Chondrocyte (in vitro differentiated cells): ENCODE measurements at places on chromosomes 4 and X.

DNA sequence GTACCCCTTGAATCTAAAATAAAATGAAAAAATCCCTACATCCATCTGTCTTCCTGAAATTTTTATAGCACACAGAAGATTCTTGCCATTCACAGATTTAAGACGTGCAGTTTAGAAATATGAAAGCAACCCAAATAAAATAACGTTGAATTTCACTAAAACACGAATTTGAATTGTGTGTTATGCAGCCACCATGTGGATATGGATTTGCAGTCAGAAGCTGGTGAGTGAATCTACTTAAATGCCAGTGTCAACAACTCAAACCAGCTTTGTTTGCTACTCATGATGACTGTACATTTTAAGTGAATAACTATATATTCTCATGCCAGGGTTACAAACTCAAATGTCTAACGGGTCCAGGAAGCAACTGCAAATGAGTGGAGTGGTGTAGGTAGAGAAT is 173.0 kb upstream of the HAND2 start:
- peaks cover 15% of the 10 kb centered on the region for H3K27me3 ChIP-seq
- no peak overlapping the region for H3K4me3 ChIP-seq
- H3K27ac ChIP-seq: no peak overlapping the region
- no peak for DNase-seq

GRCh38 chr4:3712936-3713335 is 53.2 kb upstream of the ADRA2C start:
- DNase-seq: peak; percentile 91
- H3K36me3 ChIP-seq: no peaks in the 10 kb centered on the region
- no peak overlapping the region for H3K4me3 ChIP-seq
- H3K27me3 ChIP-seq: peaks cover 12% of the 10 kb centered on the region
- H3K27ac ChIP-seq: no peak overlapping the region

- peaks cover 34% of the 10 kb centered on the region for H3K4me1 ChIP-seq
- no peak overlapping the region for H3K27ac ChIP-seq
- no peak overlapping the region for H3K4me3 ChIP-seq
- DNase-seq: no peak
These were observed 98.8 kb upstream of the IQCM start for GRCh38 chr4:149914119-149915115.

DNA sequence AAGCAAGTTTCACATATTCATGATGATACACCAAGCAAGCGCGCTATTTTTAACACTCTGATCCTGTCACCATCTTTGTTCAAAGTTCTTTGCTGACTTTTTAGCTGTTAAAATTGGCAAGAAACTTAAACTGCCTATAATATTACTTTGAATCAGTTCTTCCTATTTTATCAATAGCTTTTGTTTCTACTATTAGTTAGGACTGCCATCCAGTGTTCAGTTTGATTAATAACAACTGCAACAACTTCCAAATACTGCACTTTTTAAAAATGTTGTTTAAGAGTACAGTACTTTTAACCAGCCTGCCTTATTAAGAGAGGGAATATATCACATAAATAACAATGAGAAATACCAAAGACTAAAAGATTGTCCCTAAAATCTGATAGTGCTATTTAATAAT is 614.3 kb downstream of the FAM133A start:
- H3K27ac ChIP-seq: no peak overlapping the region
- peaks cover 2% of the 10 kb centered on the region for H3K27me3 ChIP-seq
- no peak for DNase-seq
- H3K36me3 ChIP-seq: no peaks in the 10 kb centered on the region
- no peaks in the 10 kb centered on the region for H3K4me1 ChIP-seq

GRCh38 chrX:151621422-151621821 is 57.9 kb downstream of the PASD1 start:
- DNase-seq: no peak
- H3K36me3 ChIP-seq: no peaks in the 10 kb centered on the region
- no peak overlapping the region for H3K27ac ChIP-seq
- no peaks in the 10 kb centered on the region for H3K4me1 ChIP-seq

DNA sequence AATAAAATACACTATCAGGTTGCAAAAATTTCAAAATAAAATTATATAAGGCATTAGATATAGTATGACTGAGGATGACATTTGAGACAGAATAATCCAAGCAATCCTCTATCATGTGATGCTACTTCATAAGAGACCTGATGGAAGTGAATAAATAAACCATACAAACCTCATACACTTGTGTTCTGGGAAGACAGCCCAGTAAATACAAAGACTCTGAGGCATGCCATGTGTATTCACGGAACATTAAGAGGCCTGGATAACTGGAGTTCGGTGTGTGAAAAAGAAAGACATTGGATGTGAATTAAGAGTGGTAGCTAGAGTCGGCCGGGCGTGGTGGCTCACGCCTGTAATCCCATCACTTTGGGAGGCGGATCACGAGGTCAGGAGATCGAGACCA is 364.2 kb downstream of the ADAM29 start:
- peaks cover 9% of the 10 kb centered on the region for H3K27me3 ChIP-seq
- H3K36me3 ChIP-seq: peaks cover under 1% of the 10 kb centered on the region
- no peak overlapping the region for H3K4me3 ChIP-seq

DNA sequence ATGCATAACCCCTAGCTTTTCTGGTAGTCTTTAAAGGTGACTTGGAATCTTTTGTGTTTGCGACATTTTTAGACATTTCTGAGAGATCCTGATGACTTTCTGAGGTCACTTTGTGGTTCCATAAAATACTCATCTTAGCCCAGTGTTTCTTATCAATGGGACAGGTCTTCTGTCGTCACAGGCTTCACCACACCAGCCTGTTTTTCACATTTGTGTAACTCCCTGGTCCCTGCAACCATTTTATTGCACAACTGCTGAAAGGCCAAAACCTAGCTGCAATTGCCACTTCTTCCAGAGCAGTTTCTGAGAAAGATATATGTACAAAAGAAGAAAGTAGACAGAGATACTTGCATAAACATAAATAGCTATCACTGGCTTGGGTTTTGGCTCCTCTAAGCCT is 120.9 kb downstream of the IL15 start:
- H3K36me3 ChIP-seq: no peaks in the 10 kb centered on the region
- H3K4me1 ChIP-seq: peaks cover 9% of the 10 kb centered on the region
- no peak overlapping the region for H3K4me3 ChIP-seq
- no peaks in the 10 kb centered on the region for H3K27me3 ChIP-seq

- DNase-seq: no peak
- no peaks in the 10 kb centered on the region for H3K4me1 ChIP-seq
- H3K36me3 ChIP-seq: no peaks in the 10 kb centered on the region
- no peak overlapping the region for H3K27ac ChIP-seq
These were observed 20.3 kb downstream of the RGN start for GRCh38 chrX:47098338-47099094.

GRCh38 chr4:159090255-159090654 is 12.6 kb upstream of the RAPGEF2 start:
- DNase-seq: no peak
- no peak overlapping the region for H3K27ac ChIP-seq
- H3K36me3 ChIP-seq: no peaks in the 10 kb centered on the region
- H3K4me3 ChIP-seq: no peak overlapping the region

DNA sequence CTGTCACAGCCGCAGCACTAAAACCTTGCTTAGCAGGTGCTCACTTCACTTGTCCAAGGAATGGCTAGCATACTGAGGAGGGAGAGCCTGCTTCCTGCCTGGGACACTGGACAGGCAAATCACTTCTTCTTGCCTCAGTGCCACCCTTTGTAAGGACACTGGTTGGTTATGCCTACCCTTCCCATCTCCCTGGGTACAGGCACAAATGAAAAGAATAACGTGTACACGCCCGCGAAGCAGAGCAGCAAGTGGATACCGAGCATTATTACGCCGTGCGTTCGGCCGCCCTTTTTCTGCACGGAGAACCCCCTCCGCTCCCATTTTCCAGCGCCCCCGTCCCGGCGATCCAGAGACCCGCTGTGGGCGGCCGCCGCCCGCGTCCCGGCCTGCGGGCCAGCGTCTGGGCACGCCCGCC is 338 bp upstream of the KLHL2 start:
- peak overlapping the region; percentile 79 for H3K4me3 ChIP-seq
- DNase-seq: no peak
- H3K4me1 ChIP-seq: peaks cover 29% of the 10 kb centered on the region
- H3K36me3 ChIP-seq: no peaks in the 10 kb centered on the region

GRCh38 chr4:145404761-145405160 is 76.9 kb upstream of the SMAD1 start:
- H3K4me3 ChIP-seq: no peak overlapping the region
- H3K27me3 ChIP-seq: peaks cover 7% of the 10 kb centered on the region
- no peak for DNase-seq
- peaks cover 4% of the 10 kb centered on the region for H3K4me1 ChIP-seq

- DNase-seq: no peak
- no peaks in the 10 kb centered on the region for H3K36me3 ChIP-seq
- no peak overlapping the region for H3K4me3 ChIP-seq
- H3K4me1 ChIP-seq: no peaks in the 10 kb centered on the region
These were observed 37.1 kb downstream of the ITM2A start for GRCh38 chrX:79330022-79330421.

- H3K27ac ChIP-seq: no peak overlapping the region
- no peak overlapping the region for H3K4me3 ChIP-seq
- peaks cover 5% of the 10 kb centered on the region for H3K36me3 ChIP-seq
These were observed 14.5 kb upstream of the KDM5C start for GRCh38 chrX:53239474-53239873.

GRCh38 chrX:96224279-96224678 is 460.4 kb upstream of the DIAPH2 start:
- no peak for DNase-seq
- no peaks in the 10 kb centered on the region for H3K27me3 ChIP-seq
- H3K27ac ChIP-seq: no peak overlapping the region
- no peaks in the 10 kb centered on the region for H3K4me1 ChIP-seq
- H3K4me3 ChIP-seq: no peak overlapping the region

- H3K36me3 ChIP-seq: no peaks in the 10 kb centered on the region
- H3K4me3 ChIP-seq: no peak overlapping the region
- no peak overlapping the region for H3K27ac ChIP-seq
- H3K4me1 ChIP-seq: peaks cover 14% of the 10 kb centered on the region
- no peaks in the 10 kb centered on the region for H3K27me3 ChIP-seq
These were observed 15.1 kb upstream of the CBR4 start for GRCh38 chr4:169025184-169025583.

DNA sequence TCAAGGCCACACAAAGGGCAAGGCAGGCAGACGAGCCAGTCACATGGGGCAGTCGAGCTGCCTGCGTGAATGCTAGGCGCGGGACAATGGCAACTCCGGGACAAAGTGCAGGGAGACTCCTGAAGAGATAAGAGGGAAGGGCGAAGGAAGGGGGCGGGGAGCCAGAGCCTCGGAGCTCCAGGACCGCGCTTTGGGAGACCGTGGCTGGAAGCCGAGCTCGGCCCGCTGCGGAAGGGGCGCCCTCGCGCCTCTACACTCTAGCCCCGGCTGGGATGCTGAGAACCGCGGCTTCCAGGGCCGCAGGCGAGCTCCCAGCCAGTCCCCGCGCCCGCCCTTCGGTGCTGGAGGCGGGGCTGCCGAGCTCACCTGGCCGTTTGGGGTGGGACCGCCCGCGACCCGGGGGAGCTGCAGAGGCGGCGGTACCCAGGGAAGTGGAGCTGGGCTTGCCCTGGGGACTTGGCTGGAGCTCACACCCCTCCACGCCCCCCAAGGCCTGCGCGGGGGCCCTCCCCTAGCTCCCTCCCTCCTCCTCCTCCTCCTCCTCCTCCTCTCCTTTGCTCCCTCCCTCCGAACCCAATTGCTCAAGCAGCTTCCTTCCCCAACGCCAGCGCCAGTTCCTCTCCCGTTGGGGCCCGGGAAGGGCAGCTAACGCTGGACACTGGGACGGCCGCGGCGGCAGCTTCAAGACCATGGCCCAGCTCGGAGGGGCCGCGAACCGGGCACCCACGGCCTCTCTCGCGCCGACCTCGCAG is at the start of gene SOWAHD:
TSS of gene SOWAHD (plus strand) at position 610 of the 752 bp plus-strand sequence. CDS start at position 690, 80 bp downstream.
- H3K4me3 ChIP-seq: peak within 1 kb of the TSS; percentile 58
- no peaks in the 10 kb centered on the region for H3K36me3 ChIP-seq
- no peak for DNase-seq
- H3K4me1 ChIP-seq: peaks cover 6% of the 10 kb centered on the region

GRCh38 chr4:76059750-76060149 is 14.8 kb upstream of the ART3 start:
- no peaks in the 10 kb centered on the region for H3K36me3 ChIP-seq
- H3K4me1 ChIP-seq: no peaks in the 10 kb centered on the region
- no peak overlapping the region for H3K27ac ChIP-seq

DNA sequence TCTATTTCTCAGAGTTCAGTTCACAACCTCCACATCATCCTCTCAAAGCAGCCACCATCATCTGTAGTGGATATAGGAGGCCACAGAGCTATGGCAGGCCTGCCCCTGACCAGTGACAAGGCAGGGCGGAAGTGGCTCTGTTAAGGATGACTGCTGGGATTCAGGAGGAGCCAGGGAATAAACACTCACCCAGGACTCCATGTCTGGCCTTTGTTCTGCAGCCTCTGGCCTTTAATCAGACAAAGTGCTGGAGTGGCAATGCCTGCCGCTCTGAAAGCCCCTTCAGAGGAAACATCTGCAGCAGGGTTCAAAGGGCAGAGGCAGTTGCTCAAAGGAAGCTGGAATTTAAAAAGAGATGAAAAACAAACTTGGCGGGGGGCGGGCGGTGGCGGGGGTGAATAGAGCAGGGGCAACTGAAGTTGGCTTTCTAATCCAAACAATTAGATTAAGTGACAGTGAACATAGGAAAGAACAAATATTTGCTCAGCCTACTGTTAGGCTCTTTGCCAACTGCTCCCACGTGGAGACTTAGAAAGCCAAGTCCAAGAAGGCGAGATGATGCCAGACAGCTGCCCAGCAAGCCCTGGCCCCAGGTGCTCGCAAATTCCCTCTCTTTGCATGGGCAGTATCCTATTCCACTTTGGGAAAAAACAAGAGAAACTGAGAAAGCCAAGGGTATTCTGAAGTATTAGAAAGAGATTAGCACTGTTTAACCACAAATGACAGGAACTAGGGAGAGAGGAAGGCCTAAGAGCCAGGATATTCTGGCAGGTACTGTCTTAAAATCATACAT is 5.5 kb downstream of the MPP1 start:
- no peak for DNase-seq
- H3K27me3 ChIP-seq: no peaks in the 10 kb centered on the region
- H3K36me3 ChIP-seq: no peaks in the 10 kb centered on the region
- no peak overlapping the region for H3K4me3 ChIP-seq
- peaks cover 34% of the 10 kb centered on the region for H3K4me1 ChIP-seq

DNA sequence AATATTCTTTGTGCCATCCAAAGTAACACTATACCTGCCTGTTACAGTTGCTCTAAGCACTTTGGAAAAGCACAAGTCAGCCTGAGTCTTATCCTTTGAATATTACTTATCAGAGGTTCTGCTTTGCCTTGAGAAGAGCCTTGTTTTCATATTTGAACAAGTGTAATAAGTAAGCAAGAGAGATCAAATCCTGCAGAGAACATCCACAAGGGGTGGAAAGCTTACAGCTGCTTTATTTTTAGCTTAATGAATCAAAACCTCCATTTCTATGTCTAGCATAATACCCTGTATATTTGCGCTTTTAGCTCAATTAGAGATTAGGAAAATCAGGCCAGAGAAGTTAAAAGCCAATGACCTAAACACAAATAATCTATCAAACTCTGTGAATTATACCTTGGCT is 139.8 kb downstream of the CDS1 start:
- H3K27ac ChIP-seq: no peak overlapping the region
- DNase-seq: no peak
- H3K27me3 ChIP-seq: no peaks in the 10 kb centered on the region
- H3K4me3 ChIP-seq: no peak overlapping the region
- H3K36me3 ChIP-seq: peaks cover 30% of the 10 kb centered on the region

GRCh38 chr4:121209171-121209570 is 45.0 kb upstream of the TNIP3 start:
- no peak overlapping the region for H3K27ac ChIP-seq
- peaks cover 11% of the 10 kb centered on the region for H3K27me3 ChIP-seq
- no peak for DNase-seq
- no peak overlapping the region for H3K4me3 ChIP-seq
- no peaks in the 10 kb centered on the region for H3K36me3 ChIP-seq
- H3K4me1 ChIP-seq: peaks cover 5% of the 10 kb centered on the region

- no peaks in the 10 kb centered on the region for H3K27me3 ChIP-seq
- DNase-seq: no peak
- no peak overlapping the region for H3K4me3 ChIP-seq
- peaks cover 13% of the 10 kb centered on the region for H3K4me1 ChIP-seq
- peaks cover 1% of the 10 kb centered on the region for H3K36me3 ChIP-seq
These were observed 251.4 kb downstream of the COL25A1 start for GRCh38 chr4:109051054-109051453.
